ENCODE measurements at places on chromosomes 3 and 15.
A peak's percentile ranks its signal among the peaks of the same experiment; 100 is the strongest.

DNA sequence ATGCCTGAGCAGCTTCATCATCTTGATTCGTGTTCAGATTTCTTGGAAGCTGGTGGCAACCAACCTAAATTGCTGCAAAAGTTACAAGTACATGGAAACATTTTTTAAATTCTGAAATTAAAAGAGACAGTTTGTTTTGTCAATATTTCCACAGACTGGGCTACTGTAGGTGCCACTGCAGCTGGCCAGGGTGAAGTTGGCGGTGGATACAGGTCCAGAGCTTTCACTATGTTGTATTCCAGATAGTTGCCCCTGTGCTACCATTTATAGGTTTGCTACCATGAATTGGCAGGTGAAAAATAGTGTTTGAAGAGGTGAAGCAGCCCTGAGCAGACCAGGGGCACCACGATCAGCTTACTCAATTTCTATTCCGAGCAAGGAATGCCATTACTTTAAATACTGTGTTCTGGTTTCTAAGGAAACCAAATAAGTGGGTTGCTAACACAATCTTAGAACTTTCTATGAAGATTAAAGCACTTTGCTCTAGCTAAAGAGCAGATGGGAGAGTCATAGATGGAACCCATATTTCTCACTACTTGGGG is 21.2 kb upstream of the SHC4 start:
- DNase-seq, result no peak

DNA sequence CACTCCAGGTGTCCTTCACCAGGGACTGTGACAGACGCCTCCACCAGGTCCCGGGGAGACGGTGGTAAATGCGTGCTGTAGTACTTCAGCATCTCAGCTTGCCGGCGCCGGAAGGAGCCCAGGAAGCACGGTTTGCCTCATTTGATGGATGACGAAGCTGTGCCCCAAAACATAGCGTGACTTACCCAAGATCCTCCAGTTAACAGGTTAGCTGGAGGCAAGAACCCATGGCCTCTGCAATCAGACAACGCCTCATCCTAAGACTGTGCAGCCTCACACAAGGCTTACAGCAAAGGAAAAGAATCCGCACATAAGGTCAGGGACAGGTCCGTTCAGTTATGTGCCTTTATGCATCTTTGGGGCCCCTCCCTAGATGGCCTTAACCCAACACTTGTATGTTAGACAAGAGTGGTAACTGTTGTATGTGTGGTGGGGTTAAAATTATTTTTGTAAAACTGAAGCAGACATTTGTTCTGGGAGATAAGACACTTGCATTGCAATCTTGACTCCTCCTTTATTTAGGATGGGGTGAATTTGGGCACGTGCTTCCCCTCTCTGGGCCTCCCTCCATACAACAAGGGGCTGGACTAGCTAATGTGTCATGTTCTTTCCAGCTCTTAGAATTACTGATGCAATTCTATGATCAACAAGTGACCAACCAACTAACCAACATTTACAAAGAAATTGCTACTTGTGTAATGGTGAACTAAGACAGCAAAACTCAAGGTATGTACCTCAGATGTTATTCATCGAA is 39.4 kb downstream of the VGLL4 start:
- DNase-seq, result no peak

GRCh38 chr15:60982249-60982910 is 246.7 kb downstream of the RORA start:
- no peak for DNase-seq

- DNase-seq, result peak; percentile 46
Observed at GRCh38 chr3:50503504-50504342, at the start of gene CACNA2D2. Gene CACNA2D2, minus strand, starts transcription at chr3:50503634. Its CDS starts 211 bp downstream, at chr3:50503423.

- DNase-seq, result no peak
Observed at GRCh38 chr3:64687086-64687780, 567 bp downstream of the ADAMTS9 start.

DNA sequence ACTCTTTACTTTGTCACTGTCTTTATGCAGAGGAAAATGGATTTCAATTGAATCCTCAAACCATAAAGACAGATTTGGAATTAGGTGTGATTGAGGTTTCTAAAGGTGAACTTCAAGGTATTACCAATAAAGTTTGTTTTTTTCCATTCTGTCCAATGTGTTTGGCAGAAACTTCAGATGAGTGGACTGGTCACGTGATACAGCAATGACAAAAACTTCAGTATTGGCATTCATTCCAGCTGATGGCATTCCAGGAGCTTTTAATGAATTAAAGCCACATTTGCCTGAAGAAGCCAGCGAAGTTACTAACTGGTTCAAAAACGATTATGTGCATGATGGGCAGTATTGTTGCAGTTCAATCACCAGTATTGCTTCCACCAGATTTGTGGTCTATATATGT is 4.5 kb upstream of the MASP1 start:
- DNase-seq, result no peak

- no peak for DNase-seq
Observed at GRCh38 chr3:111861391-111861790, 2.3 kb downstream of the PHLDB2 start.

- no peak for DNase-seq
Observed at GRCh38 chr3:188687389-188687788, 484.4 kb upstream of the TPRG1 start.

GRCh38 chr3:52259035-52259434 is 13.5 kb downstream of the PPM1M start:
- no peak for DNase-seq

- peak; percentile 71 for DNase-seq
Observed at GRCh38 chr15:68278345-68278594, 725 bp downstream of the FEM1B start.

- DNase-seq, result no peak
Observed at GRCh38 chr3:38534180-38534579, 38.0 kb downstream of the EXOG start.

DNA sequence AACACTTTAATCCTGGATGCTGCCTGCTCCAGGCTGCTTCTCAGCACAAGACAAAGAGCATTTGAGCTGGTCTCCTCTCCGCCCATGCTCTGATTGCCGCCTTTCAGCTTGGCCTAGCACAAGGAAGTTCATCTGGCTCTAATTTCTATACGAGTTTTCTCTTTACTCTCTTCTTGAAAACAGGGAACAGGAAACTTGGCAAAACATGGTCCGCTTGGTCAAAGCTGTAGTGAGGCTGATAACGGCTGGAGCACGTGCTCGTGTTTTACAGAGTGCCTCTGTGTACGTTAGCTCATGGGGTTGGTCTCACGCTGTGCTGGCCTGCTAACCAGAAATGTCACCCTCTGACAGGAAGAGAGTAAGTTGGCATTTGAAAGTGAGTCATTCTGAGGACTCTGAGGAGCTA is 19.2 kb downstream of the RARRES1 start:
- DNase-seq, result no peak

GRCh38 chr15:98035577-98036010 is 75.1 kb downstream of the ARRDC4 start:
- DNase-seq, result no peak

DNA sequence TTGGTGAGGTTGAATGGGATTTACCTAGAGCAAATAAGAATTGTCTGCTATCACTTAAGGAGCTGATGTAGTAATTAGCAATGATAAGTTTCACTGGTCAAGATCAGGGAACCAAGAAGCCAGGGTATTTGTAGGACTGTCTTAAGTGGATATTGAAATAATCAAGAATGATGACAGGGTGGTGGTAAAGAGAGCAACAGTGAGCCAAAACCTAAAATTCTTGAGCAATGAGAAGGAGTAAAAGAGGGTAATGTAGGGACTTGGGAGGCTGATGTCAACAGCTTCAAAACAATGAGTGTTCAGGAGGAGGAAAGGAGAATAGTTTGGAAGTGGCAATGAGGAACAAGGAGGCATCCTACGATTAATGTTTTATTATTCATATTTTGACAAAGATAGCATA is 31.5 kb upstream of the SLC2A2 start:
- no peak for DNase-seq

GRCh38 chr15:90232196-90232595 is 1.5 kb downstream of the CIB1 start:
- no peak for DNase-seq

GRCh38 chr15:83657549-83657948 is 3.6 kb downstream of the ADAMTSL3 start:
- DNase-seq, result no peak

GRCh38 chr15:32903591-32904290 is 185.9 kb downstream of the GREM1 start:
- DNase-seq, result no peak

DNA sequence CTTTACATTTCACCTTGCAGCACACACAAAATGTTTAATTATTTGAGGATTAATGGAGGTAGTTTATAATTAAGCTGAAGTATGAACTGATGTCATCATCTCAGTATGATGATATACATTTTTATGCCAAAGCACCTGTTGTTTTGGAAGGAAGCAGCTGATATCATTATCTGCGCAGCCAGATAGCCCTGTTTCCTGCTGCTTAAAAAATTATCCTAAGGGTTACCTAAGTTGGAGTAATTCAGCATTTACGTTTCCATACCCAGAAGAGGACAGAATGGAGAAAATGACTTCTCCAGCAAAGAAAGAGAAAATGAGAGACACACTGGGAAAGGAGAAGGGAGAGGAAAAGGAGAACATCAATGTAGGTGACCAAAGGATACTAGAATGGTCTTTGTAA is 370.3 kb upstream of the PLSCR5 start:
- no peak for DNase-seq

DNA sequence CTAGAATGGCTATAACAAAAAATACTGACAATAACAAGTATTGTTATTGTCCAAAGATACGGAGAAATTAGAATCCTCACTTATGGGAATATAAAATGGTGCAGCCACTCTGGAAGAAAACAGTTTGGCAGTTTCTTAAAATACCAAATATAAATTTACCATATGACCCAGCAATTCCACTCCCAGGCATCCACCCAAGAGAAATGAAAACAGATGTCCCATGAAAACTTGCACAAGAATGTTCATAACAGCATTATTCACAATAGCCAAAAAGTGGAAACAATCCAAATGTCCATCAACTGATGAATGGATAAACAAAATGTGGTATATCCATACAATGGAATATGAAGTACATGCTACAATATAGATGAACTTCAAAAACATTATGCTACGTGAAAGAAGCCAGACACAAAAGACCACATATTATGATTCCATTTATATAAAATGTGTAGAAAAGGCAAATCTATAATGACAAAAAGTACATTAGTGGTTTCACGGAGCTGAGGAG is 9.4 kb downstream of the AAGAB start:
- no peak for DNase-seq

- no peak for DNase-seq
Observed at GRCh38 chr15:53009093-53009492, 219.0 kb upstream of the ONECUT1 start.

GRCh38 chr15:50358845-50359244 is 3.8 kb upstream of the GABPB1 start:
- peak; percentile 31 for DNase-seq

DNA sequence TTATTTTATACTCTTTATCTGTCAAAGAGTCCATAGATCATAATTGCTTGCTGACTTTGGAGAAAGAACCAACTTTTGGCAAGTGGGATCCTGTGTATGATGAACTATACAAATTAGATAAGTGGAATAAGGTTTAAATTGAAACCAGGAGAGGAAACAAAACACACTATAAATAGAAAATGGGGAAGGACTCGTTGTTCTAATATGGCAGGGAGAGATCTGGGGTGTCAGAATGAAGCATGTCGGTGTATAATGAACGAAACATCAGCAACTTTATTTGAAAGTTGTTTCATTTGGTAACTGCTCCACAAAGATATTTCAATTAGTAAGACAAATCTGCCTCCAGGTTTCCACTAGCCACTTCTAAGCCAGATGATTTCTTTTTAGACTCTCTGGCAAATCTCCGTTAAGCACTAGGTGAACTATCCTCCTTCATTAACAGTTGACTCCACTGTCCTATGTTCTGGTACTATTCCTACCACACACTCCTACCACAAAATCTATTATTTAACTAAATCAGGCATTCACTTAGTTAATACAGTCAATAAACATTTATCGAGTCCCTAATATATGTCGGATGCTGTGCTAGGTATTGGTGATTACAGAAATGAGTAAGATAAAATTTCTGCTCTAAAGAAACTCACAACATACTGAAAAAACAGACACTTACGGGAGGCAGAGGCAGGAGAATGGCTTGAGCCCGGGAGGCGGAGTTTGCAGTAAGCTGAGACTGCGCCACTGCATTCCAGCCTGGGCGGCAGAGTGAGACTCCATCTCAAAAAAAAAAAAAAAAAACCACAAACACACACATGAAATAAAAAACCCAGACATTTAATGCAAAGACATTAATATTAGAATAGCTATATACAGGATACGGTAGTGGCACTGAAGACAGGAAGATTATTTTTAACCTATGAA is 20.1 kb downstream of the SLC15A2 start:
- no peak for DNase-seq

GRCh38 chr3:108406661-108407206 is 103.7 kb downstream of the MYH15 start:
- DNase-seq, result peak; percentile 15

DNA sequence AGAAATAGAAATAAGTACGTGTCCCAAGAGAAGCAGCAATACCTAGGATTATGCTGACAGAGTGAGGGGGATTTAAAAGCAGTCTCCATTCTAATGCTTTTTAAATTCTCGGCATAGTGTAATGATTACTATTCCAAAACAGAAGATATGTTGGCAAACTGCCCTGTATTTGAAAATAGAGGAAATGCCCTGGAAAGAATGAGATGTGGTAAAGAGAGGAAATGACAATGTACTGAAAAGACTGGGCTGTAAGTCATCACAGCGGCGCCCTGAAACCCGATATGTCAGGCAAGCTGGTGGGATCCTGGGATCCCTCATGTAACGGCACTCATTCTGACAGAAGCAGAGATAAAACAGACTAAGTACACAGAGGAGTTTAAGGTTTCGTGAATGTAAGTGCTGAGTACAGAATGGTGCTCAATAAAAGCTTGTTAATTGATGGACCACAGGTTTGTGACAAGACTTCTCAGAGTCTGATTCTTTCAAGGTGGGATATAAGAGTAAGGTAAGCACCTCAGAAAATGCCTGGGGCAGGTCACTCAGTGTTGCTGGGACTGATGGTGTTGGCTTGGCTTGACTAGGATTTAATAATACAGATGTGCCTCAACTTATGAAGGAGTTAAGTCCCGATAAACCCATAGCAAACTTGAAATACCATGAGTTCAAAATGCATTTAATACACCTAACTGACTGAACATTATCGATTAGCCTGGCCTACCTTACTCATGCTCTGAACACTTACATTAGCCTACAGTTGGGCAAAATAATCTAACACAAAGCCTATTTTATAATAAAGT is 91.4 kb downstream of the NFKBIZ start:
- DNase-seq, result no peak

All from activated CD4-positive, alpha-beta T cell treated with anti-CD3 and anti-CD28 coated beads, Interleukin-2, amount 50 U/mL, for 48 hours (primary cell).